ENCODE measurements at places on chromosomes 2 and 18. TPM values are rescaled to one million over a fixed set of nuclear protein-coding genes. Genes with fewer than 3 reads are reported as not detected.

- DNase-seq: no peak
These were observed 82.6 kb upstream of the ODC1 start for GRCh38 chr2:10530607-10531239.

- no peak for DNase-seq
These were observed 153.5 kb downstream of the MYCN start for GRCh38 chr2:16093639-16094529.

LRRTM4 gene
- total RNA-seq: not detected

HTR2B gene
- not detected for total RNA-seq

MPP4 gene
- total RNA-seq: not detected
